Peyer's patch (tissue), 4 donors: ENCODE measurements at places on chromosomes 4 and X. TPM values are rescaled to one million over a fixed set of nuclear protein-coding genes. Genes with fewer than 3 reads are reported as not detected.

- no peak for DNase-seq
- no peak overlapping the region for H3K27ac ChIP-seq
- H3K4me3 ChIP-seq: no peak overlapping the region
- no peaks in the 10 kb centered on the region for H3K4me1 ChIP-seq
- H3K27me3 ChIP-seq: peaks cover 3% of the 10 kb centered on the region
Measured at GRCh38 chr4:73918058-73918457, 48.9 kb downstream of the CXCL1 start.

GRCh38 chrX:100864657-100865391, 9.3 kb downstream of the NOX1 start:
- no peaks in the 10 kb centered on the region for H3K27me3 ChIP-seq
- H3K27ac ChIP-seq: no peak overlapping the region
- no peaks in the 10 kb centered on the region for H3K36me3 ChIP-seq
- no peaks in the 10 kb centered on the region for H3K4me1 ChIP-seq
- no peak overlapping the region for H3K4me3 ChIP-seq

GRCh38 chrX:16739574-16739973, 20.2 kb downstream of the SYAP1 start:
- no peaks in the 10 kb centered on the region for H3K36me3 ChIP-seq
- H3K4me3 ChIP-seq: no peak overlapping the region
- H3K4me1 ChIP-seq: no peaks in the 10 kb centered on the region
- no peak for DNase-seq
- H3K27ac ChIP-seq: no peak overlapping the region
- H3K27me3 ChIP-seq: no peaks in the 10 kb centered on the region

DNA sequence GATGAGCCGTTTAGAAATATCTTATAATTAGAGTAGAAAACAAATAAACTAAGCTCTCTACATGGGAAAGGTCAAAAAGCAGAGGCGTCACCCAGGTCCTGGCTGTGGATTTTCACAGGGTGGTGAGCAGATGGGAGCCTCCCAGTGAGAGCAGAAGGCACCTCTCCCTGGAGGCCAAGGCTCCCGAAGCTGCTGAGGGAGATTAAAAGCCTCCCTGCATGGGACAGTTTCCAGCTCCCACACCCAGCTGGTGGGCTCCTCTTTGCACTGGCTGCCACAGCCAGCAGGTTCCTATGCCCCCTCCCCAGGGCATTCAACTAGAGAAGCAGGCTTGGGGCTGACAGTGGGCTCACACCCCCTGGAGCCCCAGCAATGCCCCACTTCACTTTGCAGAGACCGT, 55.2 kb upstream of the TBC1D9 start:
- no peaks in the 10 kb centered on the region for H3K36me3 ChIP-seq
- DNase-seq: no peak
- H3K27me3 ChIP-seq: no peaks in the 10 kb centered on the region
- no peak overlapping the region for H3K27ac ChIP-seq

GRCh38 chr4:42786350-42787078, 106.0 kb upstream of the GRXCR1 start:
- no peaks in the 10 kb centered on the region for H3K27me3 ChIP-seq
- DNase-seq: no peak
- H3K4me1 ChIP-seq: no peaks in the 10 kb centered on the region

- no peak for DNase-seq
- no peaks in the 10 kb centered on the region for H3K36me3 ChIP-seq
- H3K27me3 ChIP-seq: no peaks in the 10 kb centered on the region
- no peaks in the 10 kb centered on the region for H3K4me1 ChIP-seq
Measured at GRCh38 chr4:72340803-72341431, 228.1 kb downstream of the ADAMTS3 start.

DNA sequence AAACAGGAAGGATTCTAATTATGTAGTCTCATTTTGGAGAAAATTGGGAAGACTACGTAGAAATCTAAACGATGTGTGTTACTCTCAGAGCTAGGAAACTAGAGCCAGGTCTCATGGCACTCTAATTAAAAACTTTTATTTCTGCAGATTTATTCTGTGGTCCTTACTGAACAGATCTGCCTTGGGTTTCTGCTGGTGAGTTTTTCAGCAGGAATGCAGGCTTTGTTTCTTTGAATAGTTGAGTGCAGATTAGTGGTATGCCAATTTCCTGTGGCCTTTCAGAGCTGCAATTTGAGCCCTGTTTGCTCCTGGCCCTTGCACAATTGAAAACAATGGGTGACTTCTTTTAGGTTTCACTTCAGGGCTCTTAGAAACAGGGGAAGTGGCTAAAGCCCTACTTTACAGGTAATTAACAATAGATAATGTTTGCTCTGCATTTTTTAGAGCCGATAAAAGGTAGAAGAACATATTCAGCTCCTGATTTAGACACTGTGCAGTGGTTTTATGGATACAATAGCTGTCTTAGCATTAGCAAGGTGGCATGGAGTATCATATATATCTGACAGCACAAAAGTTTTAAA, 21.8 kb downstream of the SPRY1 start:
- H3K36me3 ChIP-seq: no peaks in the 10 kb centered on the region
- no peak for DNase-seq
- H3K4me3 ChIP-seq: no peak overlapping the region
- H3K27ac ChIP-seq: peak overlapping the region; percentile 8
- no peaks in the 10 kb centered on the region for H3K4me1 ChIP-seq
- no peaks in the 10 kb centered on the region for H3K27me3 ChIP-seq

GRCh38 chr4:184653650-184654049, 4.1 kb downstream of the PRIMPOL start:
- no peaks in the 10 kb centered on the region for H3K4me1 ChIP-seq
- no peak overlapping the region for H3K27ac ChIP-seq
- H3K4me3 ChIP-seq: no peak overlapping the region
- no peaks in the 10 kb centered on the region for H3K36me3 ChIP-seq
- DNase-seq: no peak

- no peak for DNase-seq
- H3K36me3 ChIP-seq: no peaks in the 10 kb centered on the region
- no peaks in the 10 kb centered on the region for H3K27me3 ChIP-seq
- H3K27ac ChIP-seq: no peak overlapping the region
Measured at GRCh38 chrX:143873343-143873742, 10.5 kb upstream of the UBE2NL start.

STATH gene
- not detected for total RNA-seq

CFP gene
- 1.9 TPM for total RNA-seq

CYP2U1 gene
- total RNA-seq: 5.0 TPM

CD38 gene
- total RNA-seq: 19.0 TPM

PCDH10 gene
- 0.27 TPM for total RNA-seq
